ENCODE measurements at places on chromosomes 3 and 15. TPM values are rescaled to one million over a fixed set of nuclear protein-coding genes. Genes with fewer than 3 reads are reported as not detected.
A peak's percentile ranks its signal among the peaks of the same experiment; 100 is the strongest.

The SUSD5 gene
- not detected for total RNA-seq

The PCBP4 gene
- 31.0 TPM for total RNA-seq

- no peak for DNase-seq
Measured at GRCh38 chr15:57377478-57377847, 1.2 kb downstream of the CGNL1 start.

The CIDEC gene
- not detected for total RNA-seq

DNA sequence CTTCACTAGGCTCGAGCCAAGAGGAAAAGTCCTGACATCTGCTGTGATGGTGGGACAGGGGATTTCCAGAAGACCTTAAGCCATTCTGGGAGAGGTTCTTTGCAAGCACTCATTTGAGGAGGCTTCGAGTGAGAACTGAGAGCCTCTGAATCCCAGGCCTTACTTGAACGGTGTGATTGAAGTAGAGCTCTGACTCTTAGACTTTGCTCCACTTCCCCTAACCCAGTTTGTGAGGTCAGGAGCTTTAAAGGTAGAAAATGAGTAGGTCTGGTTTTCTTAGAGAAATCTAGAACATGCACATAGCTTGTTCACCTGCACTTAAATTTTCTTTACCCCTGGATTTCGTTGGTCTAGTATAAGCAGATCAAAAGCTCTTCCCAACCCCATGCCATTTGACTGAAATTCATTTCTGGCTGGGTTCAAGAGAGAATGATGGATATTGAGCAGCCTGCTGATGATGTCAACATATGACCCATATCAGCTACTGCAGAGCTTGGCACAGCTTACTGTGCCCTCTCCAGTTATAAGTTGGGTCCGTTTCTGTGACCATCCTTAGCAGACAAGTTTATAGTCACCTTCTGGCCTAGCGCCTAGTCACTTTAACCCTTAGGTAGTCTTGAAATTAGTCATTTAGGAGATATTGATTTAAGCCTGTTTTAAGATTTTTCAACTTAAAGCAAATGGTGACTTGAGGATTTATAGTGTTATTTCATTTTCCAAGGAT, 229.2 kb upstream of the CHRM5 start:
- DNase-seq, result no peak

The CFAP20DC gene
- total RNA-seq, result 8.8 TPM

DNA sequence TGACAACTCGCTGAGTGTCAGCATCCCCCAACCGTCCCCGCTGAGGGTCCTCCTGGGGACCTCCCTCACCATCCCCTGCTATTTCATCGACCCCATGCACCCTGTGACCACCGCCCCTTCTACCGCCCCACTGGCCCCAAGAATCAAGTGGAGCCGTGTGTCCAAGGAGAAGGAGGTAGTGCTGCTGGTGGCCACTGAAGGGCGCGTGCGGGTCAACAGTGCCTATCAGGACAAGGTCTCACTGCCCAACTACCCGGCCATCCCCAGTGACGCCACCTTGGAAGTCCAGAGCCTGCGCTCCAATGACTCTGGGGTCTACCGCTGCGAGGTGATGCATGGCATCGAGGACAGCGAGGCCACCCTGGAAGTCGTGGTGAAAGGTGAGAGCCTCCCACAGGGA, 35.4 kb downstream of the ACAN start:
- no peak for DNase-seq

The GABPB1 gene
- total RNA-seq, result 45.7 TPM

The KIF23 gene
- 67.5 TPM for total RNA-seq

The GOLGA8O gene
- total RNA-seq, result not detected

DNA sequence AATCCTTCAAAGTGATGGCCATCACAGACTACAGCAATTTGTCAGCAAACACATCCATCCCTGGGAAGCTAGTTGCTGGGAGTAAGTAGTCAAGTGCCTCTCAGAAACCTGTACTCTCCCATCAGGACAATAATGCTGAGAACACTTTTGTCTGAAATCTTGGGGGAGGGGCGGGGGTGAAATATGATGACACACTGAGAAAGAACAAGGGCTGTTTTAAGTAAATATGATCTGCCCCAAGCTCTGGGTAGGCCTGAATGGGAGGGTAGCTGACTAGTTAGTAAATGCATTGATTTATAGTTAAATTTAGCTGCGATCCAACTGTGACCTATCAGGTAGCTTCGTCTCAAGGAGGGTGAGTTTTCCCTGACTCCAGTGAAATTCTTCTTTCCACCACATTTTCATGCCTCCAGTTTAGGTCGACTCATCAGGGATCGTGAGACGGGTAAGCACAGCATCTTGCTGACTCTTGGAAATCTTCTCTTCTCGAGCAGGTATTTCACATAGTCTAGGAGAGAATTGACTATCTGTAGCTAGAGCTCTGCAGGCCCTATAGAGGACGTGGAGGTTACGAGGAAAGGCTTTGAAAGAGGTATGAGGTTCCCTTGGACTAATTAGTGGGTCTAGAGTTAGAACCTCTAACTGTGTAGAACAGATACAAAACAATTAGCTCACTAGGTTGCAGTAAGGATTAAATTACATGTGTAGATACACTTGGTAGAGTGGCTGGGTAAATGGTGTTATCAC, 213.4 kb upstream of the SLC2A2 start:
- DNase-seq, result no peak

DNA sequence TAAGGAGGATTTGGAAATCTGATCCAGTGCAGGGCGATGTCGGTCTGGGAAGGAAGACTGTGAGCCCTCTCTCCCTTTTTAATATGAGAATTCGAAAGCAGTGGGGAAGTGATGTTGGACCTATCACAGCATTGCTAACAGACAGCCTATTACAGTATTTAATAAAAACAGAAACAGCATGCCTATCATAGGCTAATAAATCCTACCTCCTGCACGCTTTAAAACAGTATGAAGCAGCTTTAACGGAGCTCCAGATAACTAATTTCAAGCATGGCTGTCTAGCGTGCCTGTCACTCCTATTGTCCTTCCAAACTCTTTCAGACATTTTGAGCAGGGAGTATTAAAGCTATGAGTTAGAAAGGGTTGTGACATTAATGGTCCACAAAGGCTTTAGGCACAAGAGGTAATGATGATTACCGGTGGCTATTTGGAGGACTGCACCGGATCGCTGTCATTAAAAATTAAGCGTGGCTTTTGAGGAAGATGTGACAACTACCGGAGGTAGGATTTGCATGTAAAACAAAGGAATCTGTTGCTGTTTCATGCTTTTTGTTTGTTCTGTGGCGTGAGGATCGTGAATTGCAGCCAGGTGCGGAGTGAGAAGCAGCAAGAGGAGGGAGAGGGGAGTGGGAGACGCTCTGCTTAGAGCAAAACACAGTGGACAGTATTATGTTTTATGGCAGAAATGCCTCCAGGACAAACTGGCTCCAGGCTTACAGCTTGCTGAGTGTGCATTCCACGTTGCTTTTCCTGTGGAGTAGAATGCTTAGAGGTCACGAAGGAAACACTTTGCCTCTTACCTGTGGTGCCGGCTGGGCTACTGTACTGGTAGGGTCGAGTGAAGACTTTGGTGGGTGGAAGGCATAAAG, at the start of gene KCNMB2:
TSS of gene KCNMB2 (plus strand) at position 226 of the 869 bp plus-strand sequence.
- no peak for DNase-seq

The REC114 gene
- total RNA-seq, result not detected

DNA sequence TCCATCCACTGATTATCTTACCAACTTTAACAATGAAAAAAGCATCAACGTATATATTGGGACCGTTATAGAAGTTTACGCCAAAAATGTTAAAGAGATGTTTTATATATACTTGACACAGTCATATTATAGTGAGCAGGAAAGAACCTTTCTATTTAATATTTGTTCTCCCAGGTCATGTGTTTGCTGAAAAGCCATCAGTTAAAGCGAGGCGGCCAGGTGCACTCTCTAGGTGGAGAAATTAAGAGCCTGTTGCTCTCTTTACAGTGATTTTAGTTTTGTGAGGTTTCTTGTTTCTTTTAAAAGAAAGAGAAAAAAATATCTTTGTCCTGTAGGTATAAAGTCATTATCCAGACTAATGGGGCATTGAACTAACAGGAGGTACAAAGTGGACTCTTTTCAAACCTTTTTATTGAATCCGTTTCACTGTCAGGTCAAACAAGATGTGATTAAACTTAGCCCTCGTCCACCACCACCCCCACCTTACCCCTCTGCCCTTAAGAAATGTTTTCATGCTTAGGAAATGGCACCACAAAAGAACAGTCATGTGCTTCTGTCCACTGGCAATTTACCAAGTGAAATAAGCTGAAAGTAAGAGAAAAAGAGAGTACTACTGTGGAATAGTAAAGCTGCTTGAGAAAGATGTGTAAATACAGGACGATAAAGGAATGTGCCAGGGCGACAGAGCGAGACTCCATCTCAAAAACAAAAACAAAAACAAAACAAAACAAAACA, 279.9 kb downstream of the PTPRG start:
- peak; percentile 25 for DNase-seq

DNA sequence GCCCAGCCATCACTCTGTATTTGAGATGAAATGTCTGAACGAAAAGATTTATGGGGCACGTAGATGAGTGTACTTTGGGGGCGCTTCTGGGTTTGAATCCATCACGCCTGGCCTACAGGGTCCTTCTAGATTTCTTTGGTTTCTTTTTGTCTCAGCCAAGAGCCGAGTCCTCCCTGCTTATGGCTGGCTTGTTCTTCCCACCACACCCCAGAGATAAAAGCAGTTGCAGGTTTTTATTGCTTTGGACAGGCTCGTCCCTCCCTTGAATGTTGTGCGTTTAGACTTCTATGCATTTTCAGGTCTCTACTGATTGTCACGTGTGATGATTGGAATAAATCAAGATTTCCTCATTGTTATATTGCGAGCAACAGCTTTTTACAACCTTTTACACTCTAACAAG, 104.8 kb upstream of the CHRNA7 start:
- no peak for DNase-seq

The ZSCAN2 gene
- total RNA-seq, result 7.8 TPM

The TRIM59 gene
- total RNA-seq, result 0.04 TPM

GRCh38 chr15:52559575-52559974, 9.3 kb downstream of the ARPP19 start:
- no peak for DNase-seq

The SYNPR gene
- total RNA-seq, result not detected

GRCh38 chr3:46010519-46011113, 15.0 kb upstream of the FYCO1 start:
- DNase-seq, result no peak

DNA sequence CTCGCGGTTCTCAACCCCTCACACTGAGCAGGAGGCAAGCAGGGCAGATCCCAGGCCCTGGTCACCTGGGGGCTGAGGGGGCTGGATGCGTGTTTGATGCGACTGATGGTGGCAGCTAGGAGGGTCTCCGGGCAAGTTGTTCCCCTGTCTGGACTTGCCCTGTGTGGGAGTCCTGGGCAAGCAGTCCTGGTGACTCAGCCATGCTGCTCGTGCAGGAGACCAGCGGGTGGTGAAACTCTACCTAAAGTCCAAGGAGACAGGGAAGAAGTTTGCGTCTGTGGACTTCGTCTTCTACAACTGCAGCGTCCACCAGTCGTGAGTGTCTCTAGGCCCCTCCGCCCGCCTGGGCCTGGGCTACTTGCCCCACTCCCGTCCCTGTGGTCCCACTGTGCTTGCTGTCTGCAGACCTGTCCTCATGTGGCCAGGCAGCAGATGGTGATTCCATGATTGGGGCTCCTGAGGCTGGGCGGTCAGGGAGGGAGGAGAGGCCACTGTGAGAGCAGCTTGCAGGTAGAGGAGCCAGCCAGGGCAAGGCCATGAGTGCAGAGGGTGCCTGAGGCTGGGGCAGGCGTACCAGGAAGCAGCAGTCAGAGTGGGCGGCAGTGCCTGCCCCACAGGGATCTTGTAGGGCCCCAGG, 23.1 kb downstream of the PLXNA1 start:
- DNase-seq, result no peak

GRCh38 chr15:63362196-63362595, 19.4 kb downstream of the CA12 start:
- DNase-seq, result no peak

- no peak for DNase-seq
Measured at GRCh38 chr15:79811406-79812405, 85.1 kb downstream of the MTHFS start.

DNA sequence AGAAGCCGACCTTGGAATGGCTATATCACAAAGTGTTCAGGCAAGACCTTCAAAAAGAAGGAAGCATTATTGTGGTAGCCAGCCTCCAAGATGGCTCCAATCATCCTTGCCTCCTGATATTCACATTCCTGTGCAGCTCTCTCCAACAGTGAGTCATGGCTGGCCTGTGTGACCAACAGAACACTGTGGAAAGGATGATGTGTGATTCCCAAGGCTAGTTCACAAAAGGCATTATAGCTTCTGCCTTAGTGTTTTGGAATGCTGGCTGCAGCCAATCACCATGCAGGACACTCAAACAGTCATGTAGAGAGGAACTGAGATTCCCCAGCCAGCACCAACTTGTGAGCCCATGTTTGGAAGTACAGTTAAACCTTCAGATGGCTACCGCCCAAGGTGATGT, 102.6 kb downstream of the EFL1 start:
- peak; percentile 53 for DNase-seq

Measured in H4 (cell line).